H54 (cell line): ENCODE measurements at places on chromosomes 16 and 17.

GRCh38 chr17:75250009-75250471 lies 11.4 kb downstream of the GGA3 start:
- DNase-seq = no peak

DNA sequence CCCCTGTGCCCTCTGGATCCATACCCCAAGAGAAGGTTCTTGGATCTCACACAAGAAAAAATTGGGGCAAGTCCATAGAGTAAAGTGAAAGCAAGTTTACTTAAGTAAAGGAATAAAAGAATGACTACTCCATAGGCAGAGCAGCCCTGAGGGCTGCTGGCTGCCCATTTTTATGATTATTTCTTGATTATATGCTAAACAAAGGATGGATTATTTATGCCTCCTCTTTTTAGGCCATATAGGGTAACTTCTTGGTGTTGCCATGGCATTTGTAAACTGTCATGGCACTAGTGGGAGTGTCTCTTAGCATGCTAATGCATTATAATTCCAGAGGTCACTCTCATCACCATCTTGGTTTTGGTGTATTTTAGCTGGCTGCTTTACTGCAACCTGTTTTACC lies 70.8 kb downstream of the NLK start:
- no peak for DNase-seq

GRCh38 chr16:76670125-76670857 lies 393.1 kb downstream of the CNTNAP4 start:
- DNase-seq = no peak

DNA sequence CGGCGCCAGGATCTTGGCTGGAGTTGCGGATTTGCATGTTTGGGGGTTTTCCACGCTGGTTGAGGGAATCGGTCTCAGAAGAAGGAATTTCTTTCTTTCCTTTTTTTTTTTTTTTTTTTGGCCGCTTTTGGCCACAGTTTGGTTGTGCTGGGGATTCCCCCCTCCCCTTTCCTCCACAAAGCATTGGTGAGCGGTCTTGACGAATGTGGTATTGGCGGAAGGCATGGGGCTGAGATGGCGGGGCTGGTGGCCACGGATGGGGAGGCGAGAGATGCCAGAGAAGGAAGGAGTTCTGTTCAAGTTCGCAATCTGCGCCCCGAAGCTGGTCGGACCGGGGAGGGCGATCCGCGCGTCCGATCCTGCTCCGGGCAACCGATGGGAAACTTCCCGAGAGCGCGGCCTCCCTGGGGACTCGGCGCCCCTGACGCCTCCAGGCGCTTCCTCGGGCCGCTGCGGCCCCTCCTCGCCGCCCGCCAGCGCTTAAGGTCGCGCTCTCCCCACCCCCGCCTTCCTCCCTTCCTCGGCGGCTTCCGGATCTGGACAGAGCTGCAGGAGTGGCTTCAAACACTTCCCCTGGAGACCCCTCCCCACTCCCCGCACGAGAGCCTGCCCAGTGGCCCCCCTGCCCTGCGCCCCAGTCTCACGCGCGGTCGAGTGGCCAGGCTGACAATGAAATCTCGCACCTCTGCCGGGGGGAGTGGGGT lies 43.2 kb downstream of the RAI1 start:
- no peak for DNase-seq

- no peak for DNase-seq
Observed at GRCh38 chr16:50440531-50440930, 71.7 kb upstream of the BRD7 start.

GRCh38 chr16:81823111-81823510 lies 44.0 kb downstream of the PLCG2 start:
- DNase-seq = no peak

GRCh38 chr17:73974536-73974935 lies 228.9 kb upstream of the RPL38 start:
- DNase-seq = no peak

GRCh38 chr16:10619271-10619849 lies 39.0 kb upstream of the EMP2 start:
- DNase-seq = no peak

DNA sequence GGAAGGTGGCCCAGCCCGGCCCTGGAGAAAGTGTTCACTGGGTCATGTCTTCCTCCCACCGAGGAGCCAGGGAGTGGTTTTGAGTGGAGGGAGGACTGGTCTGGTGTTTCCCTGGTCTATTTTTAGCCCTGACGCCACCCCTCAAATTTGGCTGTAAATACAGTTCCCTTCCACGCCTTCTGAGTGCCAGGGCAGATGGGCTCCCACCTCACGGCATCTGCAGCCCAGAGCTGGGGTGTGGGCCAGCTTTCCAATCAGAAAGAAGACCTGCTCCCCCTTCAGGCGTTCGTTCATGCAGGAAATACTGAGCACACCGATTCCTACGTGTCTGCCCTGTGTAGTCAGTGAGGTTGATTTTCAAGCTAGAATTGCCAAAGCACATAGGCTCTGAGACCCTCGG lies 53.7 kb downstream of the SNX20 start:
- no peak for DNase-seq
